ENCODE measurements at places on chromosomes 13 and 19.

DNA sequence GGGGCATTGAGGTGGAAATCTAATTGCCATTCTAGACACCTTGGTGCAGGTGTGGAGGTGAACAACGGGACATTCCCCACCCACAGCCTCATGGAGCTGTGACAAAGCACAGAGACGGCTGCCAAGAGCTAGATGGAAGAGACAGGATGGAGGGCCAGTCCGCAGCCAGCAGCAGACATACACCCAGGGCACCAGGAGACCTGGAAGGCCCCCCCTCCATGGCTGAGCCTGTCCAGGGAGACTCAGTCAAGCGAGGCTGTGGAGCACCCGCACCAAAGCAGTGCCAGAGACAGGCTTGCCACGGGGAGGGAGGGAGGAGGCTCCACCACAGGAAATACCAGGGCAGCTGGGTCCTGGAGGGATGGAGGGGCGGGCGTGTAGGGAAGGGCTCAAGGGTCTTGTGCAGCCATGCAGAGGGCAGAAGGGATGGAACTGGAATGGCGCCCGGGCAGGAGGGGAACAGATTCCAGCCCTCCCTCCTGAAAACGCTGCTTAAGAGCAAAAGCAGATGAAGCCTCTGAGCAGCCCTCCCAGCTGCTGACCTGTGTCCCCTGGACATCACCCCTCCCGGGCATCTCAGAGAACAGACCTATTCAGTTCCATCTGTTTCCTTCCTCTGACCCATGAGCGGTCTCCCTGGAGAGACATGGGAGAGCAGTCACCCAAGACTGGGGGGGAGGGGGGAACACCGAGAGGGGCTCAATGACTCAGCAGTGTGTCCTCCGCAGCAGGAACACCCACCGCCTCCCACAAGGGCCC, 14.4 kb downstream of the EPS15L1 start:
- DNase-seq, result no peak

- DNase-seq, result no peak
These were observed 4.1 kb upstream of the EML2 start for GRCh38 chr19:45643024-45643926.

DNA sequence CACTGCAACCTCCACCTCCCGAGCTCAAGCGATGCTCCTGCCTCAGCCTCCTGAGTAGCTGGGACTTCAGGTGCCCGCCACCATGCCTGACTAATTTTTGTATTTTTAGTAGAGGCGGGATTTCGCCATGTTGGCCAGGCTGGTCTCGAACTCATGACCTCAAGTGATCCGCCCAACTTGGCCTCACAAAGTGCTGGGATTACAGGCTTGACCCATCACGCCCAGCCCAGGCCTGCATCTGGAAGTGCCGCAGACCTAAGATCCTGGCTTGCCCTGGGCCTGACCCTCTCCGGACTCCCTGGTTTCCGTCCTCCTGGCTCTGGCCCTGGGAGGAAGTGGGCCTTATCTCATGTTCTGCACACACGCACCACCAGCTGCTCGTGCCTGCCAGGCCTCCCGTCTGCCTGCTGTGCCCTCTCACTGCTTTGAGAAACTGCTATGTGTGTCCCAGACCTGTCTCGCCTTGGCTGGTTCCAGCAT, 4.7 kb upstream of the PTGIR start:
- no peak for DNase-seq

DNA sequence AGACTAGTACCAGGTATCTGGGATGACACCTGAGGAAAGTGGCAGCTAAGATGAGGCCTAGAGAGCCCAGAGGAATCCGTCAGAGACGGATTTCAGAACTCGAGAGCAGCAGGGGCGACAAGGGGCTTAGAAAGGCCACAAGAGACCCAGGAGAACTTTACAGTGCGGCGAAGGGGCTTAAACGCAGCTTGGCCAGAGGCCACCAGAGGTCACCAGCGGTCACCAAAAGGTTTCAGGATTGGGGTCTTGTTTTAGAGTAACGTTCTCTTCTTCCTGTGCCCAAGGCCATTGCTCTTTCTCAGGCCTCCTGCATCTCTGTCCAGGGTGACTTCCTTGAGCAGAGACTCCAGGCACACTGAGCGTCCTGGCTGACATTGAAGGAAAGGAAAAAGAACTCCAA, 2.2 kb downstream of the ZSCAN22 start:
- no peak for DNase-seq

- no peak for DNase-seq
These were observed 474.0 kb downstream of the FOXO1 start for GRCh38 chr13:40192452-40192851.

DNA sequence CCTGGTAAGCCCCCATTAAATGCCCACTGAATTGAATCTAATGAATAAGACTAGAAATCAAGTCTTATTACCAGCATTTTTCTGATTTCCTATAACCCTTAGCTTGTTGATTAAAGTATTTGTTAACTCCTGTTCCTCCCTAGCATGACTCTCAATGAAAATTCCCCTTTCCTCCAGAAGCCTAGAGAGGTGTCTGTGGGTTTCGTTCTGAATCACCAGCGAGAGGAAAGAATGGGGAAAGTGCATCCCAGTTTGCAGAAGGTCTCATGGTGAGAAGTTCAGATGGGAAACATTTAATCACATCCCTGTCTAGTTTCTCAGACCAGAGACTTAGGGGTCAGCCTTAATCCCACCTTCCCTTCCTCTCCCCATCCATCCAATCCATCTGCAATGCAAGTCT, 26.9 kb downstream of the POU2F2 start:
- no peak for DNase-seq

- DNase-seq, result no peak
These were observed 266.3 kb downstream of the DNAJC15 start for GRCh38 chr13:43289470-43290255.

GRCh38 chr13:22110368-22110767, 439.5 kb downstream of the FGF9 start:
- no peak for DNase-seq

GRCh38 chr13:21076253-21076652, 14.9 kb upstream of the LATS2 start:
- no peak for DNase-seq

DNA sequence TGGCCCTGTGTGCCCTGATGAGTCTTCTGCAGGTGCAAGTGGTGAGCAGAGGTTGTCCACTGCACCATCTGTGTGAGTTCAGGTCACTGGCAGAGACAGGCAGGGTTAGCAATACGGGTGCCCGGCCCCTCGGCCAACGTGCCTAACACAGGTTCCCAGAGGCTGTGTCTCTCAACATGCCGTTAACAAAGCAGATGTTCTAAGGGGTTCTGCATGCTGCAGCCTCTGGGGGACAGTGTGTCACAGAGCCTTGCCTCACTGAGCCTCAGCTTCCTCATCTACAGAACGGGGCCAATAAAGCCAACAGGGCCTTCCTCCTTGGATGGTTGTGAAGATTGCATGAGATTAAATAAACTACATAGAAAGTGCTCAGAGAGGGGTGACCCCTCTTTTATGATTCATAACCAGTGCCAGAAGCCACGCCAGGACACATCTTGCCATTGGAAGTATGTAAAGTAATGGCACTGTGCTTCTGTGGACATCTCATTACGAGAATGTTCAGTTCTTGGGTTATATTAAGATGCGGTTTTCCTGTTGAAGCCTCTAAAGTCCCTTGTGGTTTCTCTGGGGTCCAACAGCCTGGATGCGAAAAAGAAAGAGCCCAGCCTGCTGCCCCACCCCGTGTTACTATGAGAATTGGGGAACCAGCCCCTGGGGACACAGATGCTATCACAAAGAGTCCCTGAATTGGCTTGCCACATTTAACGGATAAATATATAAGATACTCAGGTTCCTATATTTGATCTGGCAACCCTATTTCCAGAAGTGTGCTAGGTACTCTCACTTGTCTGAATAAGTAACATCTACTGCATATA, 11.2 kb upstream of the ARHGEF18 start:
- no peak for DNase-seq
